ENCODE measurements at places on chromosomes 13 and 19.
A peak's percentile ranks its signal among the peaks of the same experiment; 100 is the strongest.

GRCh38 chr13:91704398-91704797 is 306.0 kb downstream of the GPC5 start:
- DNase-seq = no peak

DNA sequence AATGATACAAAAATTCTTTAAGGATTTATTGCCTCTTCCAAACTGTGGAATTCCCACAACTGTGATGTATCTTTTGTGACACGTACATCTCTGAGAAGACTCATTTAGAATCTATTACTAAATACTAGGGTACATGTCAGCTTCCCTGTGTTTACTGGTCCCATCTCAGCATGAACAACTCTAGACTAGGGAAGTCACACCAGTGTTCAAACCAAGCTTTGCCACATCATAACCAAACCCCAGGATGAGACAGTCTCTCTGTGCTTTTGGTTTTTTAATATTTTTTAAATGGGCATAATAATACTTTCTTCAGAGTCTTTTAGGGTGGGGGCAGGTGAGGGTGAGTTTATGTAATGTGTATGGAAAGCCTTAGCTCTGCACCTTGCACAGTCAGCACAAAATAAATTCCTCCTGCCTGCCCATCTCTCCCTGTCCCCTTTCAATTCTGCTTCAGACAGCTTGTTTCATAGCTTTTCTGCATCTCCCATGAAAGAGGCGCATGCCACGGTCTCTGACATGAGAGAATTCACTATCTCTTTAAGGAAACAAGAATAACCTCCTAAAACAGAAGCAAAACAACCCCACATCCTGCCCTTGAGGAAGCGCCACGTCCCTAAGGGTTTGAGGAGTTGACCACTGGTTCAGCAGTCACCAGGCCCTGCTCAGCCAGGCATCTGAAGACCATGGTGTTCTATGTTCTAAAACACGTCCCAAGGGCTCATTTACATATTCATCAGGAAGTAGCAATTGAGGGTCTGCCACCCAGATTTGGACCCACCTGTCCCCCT is 174.5 kb downstream of the USP12 start:
- DNase-seq = no peak

GRCh38 chr13:76826527-76826926 is 59.7 kb downstream of the KCTD12 start:
- no peak for DNase-seq

- peak; percentile 89 for DNase-seq
These were observed at the start of gene MOB3A for GRCh38 chr19:2096034-2096479. MOB3A (minus strand) TSS chr19:2096326; CDS start chr19:2078560, 17,766 bp downstream.

DNA sequence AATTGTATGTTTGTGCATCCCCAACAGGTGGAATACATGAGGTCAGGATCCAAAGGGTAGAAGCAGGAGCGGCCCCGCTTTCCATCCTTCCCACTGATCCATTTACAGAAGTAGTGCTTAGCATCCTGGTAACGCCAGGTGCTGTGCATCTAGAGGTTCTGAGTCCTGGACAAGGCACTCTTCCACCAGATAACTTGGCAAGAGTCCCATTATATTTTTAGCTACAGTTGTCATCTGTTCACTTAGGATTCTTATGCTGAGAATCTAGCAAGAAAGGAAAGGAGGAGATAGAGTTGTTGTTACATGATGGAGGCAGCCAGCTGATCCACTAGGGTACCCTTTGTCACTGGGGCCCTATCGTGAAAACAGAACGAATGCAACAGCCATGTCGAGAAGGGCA is 389.5 kb upstream of the ZNF507 start:
- DNase-seq = no peak

GRCh38 chr13:44333950-44334655 is 39.5 kb upstream of the SERP2 start:
- no peak for DNase-seq

- no peak for DNase-seq
These were observed 46.9 kb downstream of the KLF2 start for GRCh38 chr19:16371540-16371986.

DNA sequence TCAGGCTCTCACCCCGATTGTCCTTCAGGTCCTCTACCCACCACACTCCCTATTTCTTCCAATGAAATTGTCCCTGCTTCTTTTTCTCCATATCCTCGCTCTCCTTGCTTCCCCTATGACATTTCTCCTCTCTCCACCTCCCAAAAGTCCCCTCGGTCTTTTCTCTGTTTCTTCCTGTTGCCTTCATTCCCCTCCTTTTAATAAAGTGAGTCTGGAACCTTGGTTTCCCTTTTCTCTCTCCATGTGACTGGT is 676 bp upstream of the ZNF574 start:
- DNase-seq = no peak

GRCh38 chr19:2371656-2372055 is 11.6 kb downstream of the TMPRSS9 start:
- no peak for DNase-seq

GRCh38 chr19:49387936-49388372 is at the start of gene KASH5:
KASH5 (plus strand) TSS chr19:49388249; CDS start chr19:49390884, 2,635 bp downstream.
- no peak for DNase-seq

- no peak for DNase-seq
These were observed 812 bp downstream of the DPY19L3 start for GRCh38 chr19:32406161-32407003.

DNA sequence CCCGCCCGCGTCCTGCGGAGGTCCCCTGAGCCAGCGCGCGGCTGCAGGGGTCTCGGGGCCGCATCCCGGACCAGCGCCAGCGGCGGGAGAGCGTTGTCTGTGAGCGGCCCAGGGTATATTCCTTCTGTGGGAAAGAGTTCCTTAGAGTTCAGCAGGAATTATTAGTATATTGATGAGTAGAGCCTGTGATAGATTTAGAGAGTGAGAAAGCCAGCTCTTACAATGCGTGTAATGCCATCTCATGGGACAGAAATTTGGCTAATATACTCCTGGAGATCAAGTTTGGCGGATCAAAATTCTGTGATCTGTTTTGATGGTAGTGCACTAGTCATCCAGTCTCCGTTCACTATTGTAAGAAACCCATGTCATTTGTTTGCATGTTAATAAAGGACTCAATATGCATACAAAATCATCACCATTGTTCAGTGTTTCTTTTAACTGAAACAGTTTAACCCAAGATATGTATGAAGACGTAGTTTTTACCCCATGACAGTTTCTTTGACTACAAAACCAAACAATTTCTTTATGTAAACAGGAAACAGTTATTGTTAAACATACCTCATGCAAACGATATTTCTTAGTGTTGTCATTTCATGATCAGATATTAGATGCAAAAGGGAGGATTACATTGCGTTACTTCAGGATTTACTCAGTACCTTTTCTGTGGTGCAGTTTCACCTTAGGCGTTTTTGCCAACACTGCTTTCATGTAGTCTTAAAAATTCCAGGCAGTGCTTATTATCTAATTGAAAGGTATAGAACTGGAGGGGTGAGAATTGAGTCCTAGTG is 9.9 kb downstream of the TNFRSF19 start:
- no peak for DNase-seq

GRCh38 chr13:78596399-78596735 is 7.0 kb downstream of the POU4F1 start:
- no peak for DNase-seq

DNA sequence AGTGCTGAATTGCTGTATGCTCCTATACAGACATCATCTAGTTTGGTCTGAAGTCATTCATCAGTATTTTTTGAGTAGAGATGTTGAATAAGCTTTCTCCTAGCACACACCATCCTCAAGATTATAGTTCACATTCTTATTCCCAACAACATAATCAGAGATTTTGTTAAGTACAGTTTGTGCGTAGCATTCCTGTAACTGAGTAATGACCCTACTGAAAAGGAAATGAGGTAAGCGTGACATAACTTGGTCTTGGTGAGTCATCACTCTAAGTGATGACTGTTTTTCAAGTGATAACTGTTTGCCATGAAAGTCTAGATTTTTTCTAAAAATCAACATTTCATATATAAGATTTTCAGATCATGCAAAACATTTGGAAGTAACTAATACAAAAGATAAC is 18.5 kb upstream of the FAM216B start:
- peak; percentile 85 for DNase-seq

DNA sequence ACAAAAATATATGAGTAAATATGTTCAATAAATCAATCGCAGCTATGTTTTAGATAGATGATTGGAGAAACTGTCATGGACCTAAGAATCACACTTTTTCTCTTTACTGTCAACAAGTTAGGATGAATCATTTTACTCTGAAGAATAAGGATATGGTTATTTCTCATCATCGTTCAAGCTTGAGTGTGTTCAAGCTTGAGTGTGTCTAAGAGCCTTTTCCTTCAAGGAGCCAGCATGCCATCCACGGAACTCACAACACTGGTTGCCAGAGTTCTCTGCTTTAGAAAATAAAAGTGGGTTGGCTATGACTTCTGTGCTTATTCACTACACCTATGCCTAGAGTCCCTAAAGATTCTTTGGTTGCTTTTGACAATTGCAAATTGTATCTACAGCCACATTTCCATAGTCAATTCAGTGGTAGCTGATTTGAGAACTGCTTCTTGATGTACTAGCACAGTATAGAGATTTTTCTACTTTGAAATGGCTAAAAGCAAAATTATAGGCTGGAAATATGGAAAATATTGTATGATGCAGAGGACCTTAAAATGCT is 58.1 kb upstream of the SCEL start:
- peak; percentile 6 for DNase-seq

GRCh38 chr13:98978280-98978679 is 416 bp upstream of the DOCK9 start:
- peak; percentile 97 for DNase-seq

DNA sequence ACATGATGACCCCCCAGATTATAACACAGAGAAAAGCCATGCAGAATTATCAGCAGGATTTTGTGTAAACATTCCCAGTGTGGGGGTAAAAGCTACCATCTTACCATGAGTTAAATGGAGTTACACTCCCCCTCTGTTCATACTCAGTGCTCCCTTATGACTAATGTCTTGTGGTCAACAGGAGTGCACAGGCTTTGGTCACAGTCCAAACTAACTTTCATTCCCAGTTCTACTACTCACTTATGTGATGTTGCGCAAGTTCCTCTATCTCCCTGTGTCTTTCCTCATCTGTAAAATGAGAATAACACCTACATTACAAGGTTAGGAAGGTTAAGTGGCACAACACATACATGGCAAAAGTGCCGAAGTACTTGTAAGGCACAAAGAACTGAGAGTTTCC is 277.9 kb downstream of the RBM26 start:
- peak; percentile 68 for DNase-seq

- no peak for DNase-seq
These were observed 104.9 kb downstream of the TEX29 start for GRCh38 chr13:111425326-111425725.

DNA sequence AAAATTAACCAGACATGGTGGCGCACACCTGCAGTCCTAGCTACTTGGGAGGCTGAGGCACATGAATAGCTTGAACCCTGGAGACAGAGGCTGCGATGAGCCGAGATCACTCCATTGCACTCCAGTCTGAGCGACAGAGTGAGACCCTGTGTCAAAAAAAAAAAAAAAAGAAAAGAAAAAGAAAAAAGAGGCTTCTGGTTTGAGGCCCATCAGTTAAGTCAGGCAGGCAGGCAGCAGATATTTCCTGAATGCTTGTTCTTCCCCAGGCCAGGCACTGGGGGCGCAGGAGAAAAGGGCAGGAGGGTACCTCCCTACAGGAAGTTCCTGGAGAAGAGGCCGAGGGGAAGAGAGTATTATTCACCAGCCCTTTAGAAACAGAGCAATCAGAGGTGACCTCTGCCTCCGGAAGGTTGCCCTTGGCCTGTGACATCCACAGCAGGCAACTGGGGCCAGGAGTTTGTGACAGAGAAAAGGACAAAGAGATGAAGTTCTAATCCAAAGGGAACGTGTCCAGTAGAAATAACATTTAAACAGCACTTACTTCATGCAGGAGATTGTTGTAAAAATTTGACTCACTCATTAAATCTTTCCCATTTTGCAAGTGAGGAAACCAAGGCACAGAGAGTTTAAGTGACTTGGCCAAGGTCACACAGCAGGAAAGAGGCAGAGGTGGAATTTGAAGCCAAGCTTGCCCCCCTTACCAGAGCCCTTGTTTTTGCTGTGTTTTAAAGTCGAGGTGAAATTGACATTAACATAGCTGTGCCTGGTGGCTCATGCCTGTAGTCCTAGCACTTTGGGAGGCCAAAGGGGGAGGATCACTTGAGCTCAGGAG is 4.3 kb upstream of the RLN3 start:
- DNase-seq = peak; percentile 25

GRCh38 chr19:28332351-28332750 is 880.6 kb downstream of the UQCRFS1 start:
- no peak for DNase-seq

- DNase-seq = peak; percentile 5
These were observed 851 bp downstream of the ZNF320 start for GRCh38 chr19:52896431-52897137.

DNA sequence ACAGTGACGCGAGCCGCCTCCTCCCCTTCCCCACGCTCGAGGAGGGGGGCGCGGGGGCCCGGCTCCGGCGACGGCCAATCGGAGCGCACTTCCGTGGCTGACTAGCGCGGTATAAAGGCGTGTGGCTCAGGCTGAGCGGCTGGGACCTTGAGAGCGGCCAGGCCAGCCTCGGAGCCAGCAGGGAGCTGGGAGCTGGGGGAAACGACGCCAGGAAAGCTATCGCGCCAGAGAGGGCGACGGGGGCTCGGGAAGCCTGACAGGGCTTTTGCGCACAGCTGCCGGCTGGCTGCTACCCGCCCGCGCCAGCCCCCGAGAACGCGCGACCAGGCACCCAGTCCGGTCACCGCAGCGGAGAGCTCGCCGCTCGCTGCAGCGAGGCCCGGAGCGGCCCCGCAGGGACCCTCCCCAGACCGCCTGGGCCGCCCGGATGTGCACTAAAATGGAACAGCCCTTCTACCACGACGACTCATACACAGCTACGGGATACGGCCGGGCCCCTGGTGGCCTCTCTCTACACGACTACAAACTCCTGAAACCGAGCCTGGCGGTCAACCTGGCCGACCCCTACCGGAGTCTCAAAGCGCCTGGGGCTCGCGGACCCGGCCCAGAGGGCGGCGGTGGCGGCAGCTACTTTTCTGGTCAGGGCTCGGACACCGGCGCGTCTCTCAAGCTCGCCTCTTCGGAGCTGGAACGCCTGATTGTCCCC is at the start of gene JUNB:
TSS of gene JUNB (plus strand) at position 142 of the 706 bp plus-strand sequence. CDS start at position 428, 286 bp downstream.
- peak; percentile 88 for DNase-seq

DNA sequence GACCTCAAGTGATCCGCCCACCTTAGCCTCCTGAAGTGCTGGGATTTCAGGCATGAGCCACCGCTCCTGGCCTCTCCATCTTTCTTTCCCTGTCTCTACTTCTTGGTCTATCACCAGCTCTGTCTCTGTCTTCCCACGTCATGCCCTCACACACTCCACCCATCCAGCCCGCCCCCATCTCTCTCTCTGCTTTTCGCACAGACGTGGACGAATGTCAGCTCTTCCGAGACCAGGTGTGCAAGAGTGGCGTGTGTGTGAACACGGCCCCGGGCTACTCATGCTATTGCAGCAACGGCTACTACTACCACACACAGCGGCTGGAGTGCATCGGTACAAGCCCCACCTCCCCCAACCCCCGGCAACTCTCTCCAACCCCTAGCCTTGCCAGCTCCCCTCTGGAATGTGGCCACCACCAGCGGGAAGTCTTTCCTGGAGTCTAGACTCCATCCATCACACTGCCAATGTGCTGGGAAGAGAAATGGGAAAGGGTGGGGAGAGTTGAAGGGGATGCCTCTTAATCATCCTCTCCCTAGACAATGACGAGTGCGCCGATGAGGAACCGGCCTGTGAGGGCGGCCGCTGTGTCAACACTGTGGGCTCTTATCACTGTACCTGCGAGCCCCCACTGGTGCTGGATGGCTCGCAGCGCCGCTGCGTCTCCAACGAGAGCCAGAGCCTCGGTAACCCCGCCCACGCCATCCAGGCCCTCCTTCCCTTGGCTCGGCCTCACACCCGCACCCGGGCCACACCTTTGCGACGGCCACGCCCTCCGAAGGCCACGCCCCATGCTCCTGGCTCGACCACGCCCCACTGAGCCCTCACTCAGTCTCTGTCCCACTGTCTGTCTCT is 22.5 kb downstream of the LTBP4 start:
- DNase-seq = peak; percentile 98

- peak; percentile 53 for DNase-seq
These were observed 810 bp upstream of the NFKBID start for GRCh38 chr19:35901055-35901644.

All from astrocyte (in vitro differentiated cells and primary cell).